ENCODE measurements at places on chromosomes 2 and 18.

- no peak for DNase-seq
Observed at GRCh38 chr18:70452501-70452900, 163.7 kb downstream of the SOCS6 start.

GRCh38 chr18:55083461-55083860, 124.2 kb upstream of the CCDC68 start:
- peak; percentile 58 for DNase-seq

DNA sequence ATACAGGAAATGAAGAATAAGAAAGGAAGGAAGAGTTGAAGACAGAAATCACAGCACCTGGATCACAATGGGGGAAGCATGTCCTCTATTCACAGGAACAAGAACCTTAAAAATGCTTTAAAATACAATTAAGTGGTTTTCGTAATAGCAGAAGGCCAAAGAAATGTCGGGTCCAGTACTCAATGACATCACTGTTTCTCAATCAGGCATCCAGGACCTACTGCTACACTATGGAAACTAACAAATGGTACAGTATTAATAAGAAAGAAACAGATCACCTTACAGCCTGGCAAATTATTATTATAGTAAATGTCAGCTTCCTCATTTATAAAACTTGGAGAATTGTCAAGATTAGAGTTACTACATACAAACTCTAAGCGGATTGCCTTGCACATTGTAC, 15.8 kb downstream of the HNRNPLL start:
- no peak for DNase-seq

- DNase-seq = peak; percentile 69
Observed at GRCh38 chr2:20184067-20184938, 40.6 kb downstream of the SDC1 start.

- no peak for DNase-seq
Observed at GRCh38 chr2:53886406-53887280, 26.9 kb upstream of the GPR75 start.

GRCh38 chr2:105330681-105331375, 1.3 kb upstream of the TGFBRAP1 start:
- no peak for DNase-seq

- peak; percentile 15 for DNase-seq
Observed at GRCh38 chr2:52117299-52117698, 1085.4 kb upstream of the NRXN1 start.

GRCh38 chr2:191081411-191082155, 67.6 kb upstream of the STAT1 start:
- DNase-seq = peak; percentile 40

DNA sequence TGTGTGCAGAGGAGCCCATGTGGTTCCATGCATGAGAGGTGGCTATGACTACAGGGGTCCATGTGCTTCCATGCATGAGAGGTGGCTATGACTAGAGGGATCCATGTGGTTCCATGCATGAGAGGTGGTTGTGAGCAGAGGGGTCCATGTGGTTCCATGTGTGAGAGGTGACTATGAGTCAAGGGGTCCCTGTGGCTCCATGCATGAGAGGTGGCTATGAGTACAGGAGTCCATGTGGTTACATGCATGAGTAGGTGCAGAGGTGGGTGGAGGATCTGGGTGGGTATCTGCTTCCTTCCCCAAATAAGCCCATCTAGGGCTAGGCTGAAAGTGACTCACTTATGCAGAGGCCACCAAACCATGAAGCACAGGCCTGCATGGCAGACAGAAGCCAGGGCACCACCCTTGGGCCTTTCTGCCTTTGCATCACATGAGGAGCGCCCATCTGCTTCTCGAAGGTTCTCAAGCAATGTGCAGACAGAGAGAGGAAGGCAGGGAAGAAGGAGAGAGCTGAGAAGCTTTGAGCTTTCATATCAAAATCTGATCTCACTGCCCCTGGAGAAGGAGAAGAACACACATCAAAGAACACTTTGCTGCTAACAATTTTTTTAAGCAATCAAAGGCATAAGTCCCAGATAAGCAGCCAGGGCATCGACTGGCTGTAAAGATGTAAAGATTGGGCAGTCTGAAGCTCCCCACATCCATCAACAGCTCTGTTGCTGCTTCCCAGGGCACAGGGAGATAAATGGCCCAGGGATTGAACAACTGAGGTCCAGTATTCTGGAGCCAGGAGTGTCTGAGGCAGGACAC, 137.6 kb downstream of the TNS1 start:
- DNase-seq = no peak
